ENCODE measurements at places on chromosomes 7 and 10.

GRCh38 chr7:17502213-17503060, 204.0 kb downstream of the AHR start:
- DNase-seq: no peak

GRCh38 chr10:62307635-62308034, 39.0 kb upstream of the RTKN2 start:
- no peak for DNase-seq

DNA sequence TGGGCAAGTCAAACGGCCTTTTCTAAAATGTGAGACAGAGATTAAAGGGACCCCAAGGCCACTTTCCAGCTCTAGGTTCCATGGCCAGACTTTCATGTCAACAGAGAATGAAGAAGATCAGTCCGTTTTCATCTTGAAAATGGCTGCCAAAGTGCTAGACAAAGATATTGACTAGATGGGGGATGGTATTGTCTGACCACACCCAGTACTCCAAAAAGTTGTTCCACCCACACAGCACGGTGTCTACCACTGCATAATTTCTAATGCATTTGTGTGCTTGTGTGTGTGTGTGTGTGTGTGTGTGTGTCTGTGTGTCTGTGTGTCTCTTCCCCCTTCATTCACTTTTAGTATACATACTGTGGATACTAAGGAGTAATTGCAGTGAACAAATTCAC, 1.3 kb downstream of the COL1A2 start:
- DNase-seq: no peak

DNA sequence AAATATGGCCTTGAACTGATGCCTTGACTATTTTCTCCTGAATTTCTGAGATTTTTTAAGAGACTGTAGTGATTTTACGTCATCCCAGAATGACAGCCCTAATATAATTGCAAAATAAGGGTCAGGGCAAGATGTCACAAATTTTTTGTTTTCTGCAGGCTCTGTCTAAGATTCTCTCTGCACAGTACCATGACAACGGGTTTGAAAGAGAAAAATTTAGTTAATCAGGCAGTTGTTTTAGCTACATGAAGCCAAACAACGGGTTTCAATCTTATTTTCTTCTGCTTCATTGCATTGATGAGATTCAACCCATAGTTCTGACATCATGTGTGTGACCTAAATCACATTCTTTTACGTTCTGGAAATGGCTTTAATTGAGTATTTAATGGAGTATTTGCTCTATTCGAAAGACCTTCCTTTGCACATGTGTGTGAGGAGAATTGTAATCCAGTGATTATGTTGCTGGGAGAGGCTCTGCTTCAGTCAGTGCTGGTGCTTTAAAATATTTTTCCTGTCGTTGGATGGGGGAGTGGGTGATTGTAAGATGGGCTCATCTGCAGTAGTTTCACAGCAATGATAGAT, 118.0 kb upstream of the RHOBTB1 start:
- no peak for DNase-seq

- no peak for DNase-seq
Observed at GRCh38 chr7:33495207-33495606, 365.8 kb downstream of the BBS9 start.

DNA sequence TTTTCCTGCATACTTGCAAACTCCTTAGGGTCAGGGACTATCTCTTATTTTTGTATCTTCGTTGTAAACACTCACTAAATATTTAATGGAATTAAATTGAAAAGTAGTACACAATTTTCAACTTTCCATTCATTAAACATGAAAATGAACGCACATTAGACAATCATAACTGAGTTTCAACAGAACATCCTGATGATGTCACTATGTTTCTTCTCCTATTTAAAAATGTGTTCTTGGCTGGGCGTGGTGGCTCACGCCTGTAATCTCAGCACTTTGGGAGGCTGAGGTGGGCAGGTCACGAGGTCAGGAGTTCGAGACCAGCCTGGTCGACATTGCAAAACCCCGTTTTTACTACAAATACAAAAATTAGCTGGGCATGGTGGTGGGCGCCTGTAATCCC, 14.1 kb upstream of the PURB start:
- DNase-seq: no peak

GRCh38 chr10:77080361-77081027, 557.1 kb downstream of the KCNMA1 start:
- no peak for DNase-seq

- DNase-seq: no peak
Observed at GRCh38 chr10:1613511-1613910, 123.8 kb downstream of the ADARB2 start.

DNA sequence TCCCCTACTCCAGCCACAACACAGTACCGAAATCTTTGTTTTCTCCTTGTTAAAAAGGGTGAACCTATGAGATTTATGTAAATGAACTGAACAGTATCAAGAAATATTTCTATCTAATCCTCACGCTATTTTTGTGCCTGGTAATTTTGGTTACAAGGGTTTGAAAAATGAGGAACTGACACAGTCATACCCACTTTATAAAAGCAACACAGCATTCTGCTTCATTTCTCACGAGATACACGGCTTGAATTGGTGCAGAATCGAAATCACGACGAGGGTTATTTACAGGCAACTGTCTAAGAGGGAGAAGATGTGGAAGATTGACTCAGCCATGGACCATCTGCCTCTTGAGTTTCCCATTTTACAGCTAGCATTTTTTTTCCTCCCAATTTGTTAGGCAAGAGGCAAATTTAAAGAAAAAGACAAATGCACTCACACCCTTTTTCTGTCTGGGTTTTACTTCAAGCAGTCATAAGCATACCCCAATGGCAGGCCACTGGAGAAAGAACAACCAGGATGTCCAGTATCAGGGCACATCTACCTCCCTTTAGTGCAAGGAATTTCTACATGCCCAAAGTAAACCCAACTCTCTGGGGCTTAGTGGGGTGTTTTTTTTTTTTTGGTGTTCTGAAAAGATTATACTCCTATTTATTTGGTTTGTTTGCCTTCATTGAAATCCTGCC, 108.1 kb downstream of the ITGB8 start:
- DNase-seq: no peak

All from caudate nucleus (tissue), 63 donors.